NCI-H446 treated with DMSO at 0.1 percent for 48 hours (cell line): ENCODE measurements at places on chromosomes 5 and 9.

DNA sequence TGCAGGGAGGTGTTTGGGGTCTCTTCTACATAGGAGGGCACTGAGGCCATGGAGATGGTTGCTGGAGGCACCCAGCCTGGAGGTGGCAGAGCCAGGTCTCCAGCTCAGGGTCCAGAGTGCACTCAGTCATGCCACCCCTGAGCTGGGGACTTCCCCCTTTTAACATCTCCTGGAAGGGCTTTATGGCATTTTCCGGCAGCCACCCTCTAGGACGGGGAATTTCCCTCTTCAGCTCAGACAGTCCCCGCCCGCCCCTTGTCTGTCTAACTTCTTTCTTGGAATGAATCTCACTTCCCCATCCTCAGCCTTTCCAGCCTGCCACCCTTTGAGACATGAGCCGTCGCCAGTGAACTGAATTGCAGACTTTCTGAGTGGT lies 49.9 kb downstream of the COL15A1 start:
- DNase-seq: no peak

DNA sequence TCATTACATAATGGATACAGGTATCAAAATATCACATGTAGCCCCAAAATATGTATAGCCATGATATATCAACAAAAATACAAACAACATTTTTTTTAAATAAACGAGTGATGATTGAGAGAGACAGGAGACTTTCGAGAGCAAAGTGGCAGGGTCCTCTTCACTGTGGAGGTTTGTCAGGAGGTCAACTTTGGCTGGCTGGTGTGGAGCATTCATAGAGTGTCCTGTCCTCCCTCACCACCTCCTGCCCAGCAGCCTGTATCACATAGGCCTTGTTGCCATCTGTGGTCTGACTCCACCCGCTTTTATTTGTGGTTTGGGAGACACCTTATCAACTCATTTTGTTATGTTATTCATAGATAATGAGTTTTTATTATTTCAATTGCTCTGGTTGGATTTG lies 206.9 kb downstream of the SYK start:
- no peak for DNase-seq

- DNase-seq: no peak
Measured at GRCh38 chr9:91429501-91429900, 5.9 kb upstream of the NFIL3 start.

GRCh38 chr5:130424341-130424740 lies 520.1 kb downstream of the CHSY3 start:
- no peak for DNase-seq

GRCh38 chr5:25095261-25095660 lies 450.5 kb upstream of the CDH10 start:
- DNase-seq: no peak

DNA sequence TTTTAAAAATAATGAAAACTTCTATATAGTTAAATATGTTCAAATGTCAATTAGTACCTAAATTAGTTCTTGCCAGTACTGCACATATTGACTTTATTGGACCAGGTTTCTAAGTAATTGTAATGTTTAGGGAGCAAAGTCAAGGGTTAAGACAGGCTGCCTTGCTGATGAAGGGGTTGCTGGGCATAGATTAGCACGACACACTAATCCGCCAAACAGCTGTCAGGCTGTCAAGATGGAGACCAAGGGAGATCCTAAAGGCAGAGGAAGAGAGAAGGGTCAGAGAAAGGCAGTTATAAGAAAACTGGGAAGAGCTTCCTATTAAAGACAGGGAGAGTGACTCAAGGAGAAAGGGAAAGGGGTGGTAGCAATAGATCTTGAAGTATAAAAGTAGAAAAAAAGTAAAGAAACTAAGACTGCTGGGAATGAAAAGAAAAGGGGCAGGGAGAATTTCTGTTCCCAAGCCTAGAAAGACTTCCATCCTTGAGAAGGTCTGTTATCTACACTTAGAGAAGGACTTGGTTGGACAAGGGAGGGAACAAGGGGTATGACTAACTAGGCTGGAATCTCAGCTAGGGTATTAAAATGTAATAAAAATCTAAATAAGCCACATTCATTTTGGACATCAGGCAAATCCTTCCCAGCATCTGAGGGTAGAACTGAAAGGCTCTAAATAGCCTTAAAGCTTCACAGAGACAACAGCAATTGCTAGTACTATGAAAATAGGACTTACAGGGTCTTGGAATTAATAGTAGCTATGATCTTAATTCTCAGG lies 188.7 kb downstream of the FBXL17 start:
- no peak for DNase-seq

- DNase-seq: no peak
Measured at GRCh38 chr5:172114875-172115422, 73.1 kb downstream of the STK10 start.

GRCh38 chr9:136057236-136058081 lies 37.6 kb downstream of the NACC2 start:
- DNase-seq: no peak

GRCh38 chr5:109690242-109690974 lies 681 bp downstream of the MAN2A1 start:
- no peak for DNase-seq

- DNase-seq: no peak
Measured at GRCh38 chr5:151357792-151358191, 10.4 kb upstream of the SLC36A2 start.

DNA sequence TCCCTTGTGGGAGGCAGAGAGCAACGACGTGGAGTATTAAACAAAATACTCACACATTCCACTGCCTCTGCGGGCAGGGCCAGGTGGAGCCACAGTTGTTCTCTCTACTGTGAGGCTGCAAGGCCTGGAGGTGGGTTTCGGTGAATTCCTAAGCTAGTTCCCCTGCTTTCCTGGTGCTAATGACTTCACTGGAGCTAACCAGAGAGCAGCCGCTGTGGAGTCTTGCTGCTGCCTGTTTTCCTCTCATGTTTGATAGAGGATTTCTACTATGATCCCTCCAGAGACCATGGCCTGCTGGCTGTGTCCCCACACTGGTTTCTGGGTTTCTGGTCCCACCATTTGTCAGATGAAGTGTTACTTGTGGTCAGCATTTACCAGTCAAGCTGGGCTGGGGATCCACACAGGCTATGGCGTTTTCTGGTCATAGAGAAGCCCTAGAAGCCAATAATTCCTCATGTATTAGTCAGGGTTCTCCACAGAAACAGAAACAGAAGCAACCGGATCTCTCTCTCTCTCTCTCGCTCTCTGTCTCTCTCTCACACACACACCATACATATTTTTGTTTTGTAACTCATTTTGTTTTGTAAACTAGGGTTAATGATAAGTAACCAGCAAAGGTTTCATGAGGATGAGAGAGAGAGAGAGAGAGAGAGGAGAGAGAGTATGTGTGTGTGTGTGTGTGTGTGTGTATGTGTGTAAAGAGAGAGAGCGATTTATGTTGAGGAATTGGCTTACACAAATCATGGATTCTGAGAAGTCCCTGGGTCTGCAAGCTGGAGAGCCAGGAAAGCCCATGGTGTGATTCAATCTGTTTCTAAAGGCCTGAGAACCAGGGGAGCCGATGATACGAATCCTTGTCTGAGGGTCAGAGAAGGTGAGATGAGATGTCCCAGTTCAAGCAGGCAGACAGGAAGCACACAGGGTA lies 403.0 kb downstream of the GADD45G start:
- DNase-seq: no peak

- no peak for DNase-seq
Measured at GRCh38 chr5:78562714-78563330, 85.8 kb downstream of the LHFPL2 start.

GRCh38 chr9:77663754-77664153 lies 15.6 kb upstream of the GNA14 start:
- DNase-seq: peak; percentile 40

- no peak for DNase-seq
Measured at GRCh38 chr9:114247077-114247476, 75.8 kb upstream of the ORM1 start.

GRCh38 chr9:81361296-81361695 lies 328.1 kb downstream of the TLE1 start:
- DNase-seq: no peak

- DNase-seq: no peak
Measured at GRCh38 chr5:175696139-175696854, 38.4 kb downstream of the HRH2 start.

DNA sequence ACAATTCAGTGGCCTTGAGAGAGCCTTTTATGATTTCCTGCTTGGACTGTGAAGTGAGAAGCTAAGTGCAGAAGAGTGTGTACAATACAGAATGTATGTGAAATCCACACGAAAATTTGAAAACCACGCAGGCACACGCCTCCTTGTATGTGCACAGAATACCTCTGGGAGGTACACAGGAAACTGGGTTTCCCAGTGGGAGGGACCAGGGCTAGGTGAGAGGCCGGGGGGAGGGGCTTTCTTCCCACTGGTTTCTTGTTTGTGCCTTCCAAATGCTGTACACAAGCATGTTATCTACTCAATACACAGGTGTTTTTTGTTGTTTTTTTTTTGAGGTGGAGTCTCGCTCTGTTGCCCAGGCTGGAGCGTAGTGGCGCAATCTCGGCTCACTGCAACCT lies 16.1 kb downstream of the C9orf50 start:
- DNase-seq: no peak

DNA sequence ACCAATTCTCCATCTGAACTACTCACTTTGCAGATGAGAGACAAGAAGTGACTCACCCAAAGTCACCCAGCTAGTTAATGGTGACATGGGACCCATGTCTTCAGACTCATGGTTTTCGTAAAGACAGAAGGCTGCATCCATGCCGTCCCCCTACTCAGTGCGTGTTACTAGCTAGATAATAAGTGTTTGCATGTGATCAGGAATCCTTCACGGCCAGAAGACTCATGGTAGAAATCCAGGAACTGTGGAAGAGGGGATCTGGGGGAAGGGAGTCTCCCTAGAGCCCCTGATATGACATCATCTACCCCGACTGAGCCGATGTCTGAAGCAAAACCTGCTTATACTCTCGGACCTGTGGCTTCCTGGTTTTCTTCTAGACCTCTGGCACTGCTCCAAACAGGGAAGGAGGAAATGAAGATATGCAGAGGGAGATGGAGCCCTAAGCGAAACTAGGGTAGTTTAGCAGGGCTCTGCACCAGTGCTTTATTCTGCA lies 3.3 kb downstream of the RNF183 start:
- DNase-seq: no peak

DNA sequence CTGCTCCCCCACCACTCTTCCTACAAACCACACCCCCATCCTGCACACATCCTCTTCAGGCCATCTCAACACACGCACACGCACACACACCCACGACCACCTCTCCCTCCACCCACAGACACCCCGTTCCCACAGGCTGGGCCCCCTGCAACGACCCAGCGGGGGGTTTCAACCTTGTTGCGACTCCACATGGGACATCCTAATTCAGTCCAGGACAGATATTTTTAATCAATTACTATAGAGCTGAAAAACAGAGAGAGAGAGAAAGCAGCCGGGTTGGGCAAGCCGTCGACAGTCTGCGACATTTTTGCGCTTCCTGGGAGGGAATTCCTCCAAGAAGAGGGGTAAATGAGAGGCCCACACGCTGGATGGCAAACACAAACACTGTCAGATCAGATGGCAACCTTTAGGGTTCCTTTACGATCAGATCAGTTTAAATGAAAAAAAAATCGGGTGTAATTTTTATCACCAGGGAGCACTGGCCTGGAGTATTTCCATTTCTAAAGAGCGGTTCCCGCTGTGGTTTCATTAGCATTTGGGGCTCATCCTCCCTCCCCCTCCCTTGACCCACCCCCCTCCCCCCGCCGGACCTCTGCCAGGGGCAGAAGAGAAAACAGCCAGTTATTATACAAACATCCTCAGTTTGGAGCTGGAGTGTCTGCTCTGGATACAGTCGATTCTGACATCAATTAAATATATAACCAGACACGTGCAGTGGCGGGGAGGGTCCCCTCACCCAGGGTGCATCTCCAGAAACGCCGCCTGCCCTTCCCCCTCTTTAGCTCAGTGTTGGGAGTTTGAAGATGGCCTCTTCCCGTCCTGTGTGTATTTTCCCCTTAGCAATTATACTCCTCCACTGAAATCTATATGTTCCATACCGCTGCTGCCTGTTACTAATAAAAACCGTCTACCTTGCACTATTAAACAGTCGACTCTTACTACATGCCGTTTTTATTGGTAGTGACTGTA lies 2.3 kb upstream of the IRX2 start:
- no peak for DNase-seq

DNA sequence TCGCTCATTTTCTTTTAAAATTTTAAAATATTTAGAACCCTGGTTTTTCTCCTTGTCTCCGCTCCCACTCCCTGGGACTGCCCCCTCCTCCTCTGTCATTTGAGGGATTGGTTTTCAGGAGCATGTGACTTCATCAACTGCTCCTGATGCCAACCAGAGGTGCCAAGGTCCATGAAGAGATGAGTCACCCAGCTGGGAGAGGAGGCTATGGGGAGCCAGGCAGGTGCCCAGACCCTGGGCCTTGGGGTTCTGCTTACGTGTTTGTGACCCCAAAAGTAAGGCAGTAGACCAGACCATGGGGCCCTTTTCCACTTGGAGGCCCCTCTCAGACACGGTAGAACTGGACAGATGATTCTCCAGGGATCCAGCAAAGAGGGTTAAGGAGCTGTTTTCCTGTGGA lies 167.0 kb downstream of the FGF18 start:
- no peak for DNase-seq

DNA sequence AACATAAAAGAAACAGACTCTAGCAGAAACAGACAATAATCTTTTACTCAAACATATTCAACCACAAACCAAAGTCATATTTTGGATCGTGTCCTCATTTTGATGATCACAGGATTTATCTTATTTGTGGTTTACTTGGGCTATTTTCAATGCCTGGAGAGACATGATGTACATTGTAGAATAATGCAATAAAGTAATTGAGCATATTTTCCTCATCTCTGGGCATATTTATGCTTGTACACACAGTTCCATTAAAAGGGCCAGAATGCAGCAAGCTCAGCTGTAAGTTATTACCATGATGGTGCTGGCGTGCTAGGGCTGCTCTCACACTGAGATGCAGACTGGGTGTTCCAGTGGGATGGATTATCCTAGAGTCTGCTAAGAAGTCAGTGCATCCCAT lies 456.7 kb downstream of the TLE4 start:
- DNase-seq: no peak

DNA sequence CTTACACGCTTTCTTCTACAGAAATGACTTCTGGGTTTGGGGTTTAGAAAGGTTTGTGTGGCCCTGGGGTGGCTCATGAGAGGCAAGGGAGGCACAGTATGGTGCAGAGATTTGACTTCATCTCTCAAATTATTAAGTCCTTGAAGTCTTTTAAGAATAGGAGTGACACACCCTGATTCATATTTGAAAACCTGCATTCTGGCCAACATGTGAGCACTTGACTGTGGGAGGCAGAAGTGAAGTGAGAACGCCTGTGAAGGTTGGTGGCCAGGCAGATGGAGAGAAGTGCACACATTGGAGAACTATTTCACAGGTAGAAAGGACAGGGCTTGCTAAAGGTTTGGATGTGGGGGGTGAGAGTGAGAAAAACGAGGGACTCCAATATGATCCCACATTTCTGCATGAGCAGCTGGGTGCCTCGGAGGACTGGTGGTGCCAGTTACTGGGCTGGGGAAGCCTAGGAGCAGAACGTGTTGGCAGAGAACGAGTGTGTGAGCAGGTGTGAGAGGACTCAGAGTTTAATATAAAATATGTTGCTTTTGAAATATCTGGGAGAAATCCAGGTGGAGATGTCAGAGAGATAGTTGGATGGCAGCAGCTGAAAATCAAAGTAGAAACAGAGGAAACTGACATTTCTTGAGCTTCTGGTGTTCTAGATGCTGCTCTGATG lies 240.0 kb upstream of the ADAMTSL1 start:
- no peak for DNase-seq

GRCh38 chr9:107712390-107712789 lies 222.8 kb upstream of the KLF4 start:
- no peak for DNase-seq
